Small intestine (tissue), 16 donors: ENCODE measurements at places on chromosomes 7 and 10.
A peak's percentile ranks its signal among the peaks of the same experiment; 100 is the strongest.

DNA sequence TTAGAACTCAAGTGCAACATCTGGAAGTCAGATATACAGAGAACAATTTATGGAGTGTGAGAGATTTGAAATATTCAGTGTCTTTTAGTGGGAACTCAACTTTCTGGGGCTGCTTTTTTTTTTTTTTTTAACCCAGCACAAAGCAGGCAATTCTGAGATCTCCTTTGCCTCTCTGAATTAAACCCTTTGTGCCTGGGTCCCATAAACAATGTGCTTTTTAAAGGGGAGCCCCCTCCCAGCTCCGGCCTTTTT lies 146.8 kb downstream of the CELF2 start:
- H3K4me1 ChIP-seq, result no peaks in the 10 kb centered on the region
- peak overlapping the region; percentile 1 for H3K4me3 ChIP-seq
- no peak for DNase-seq
- H3K27me3 ChIP-seq, result peaks cover 49% of the 10 kb centered on the region
- no peaks in the 10 kb centered on the region for H3K36me3 ChIP-seq

- peaks cover 8% of the 10 kb centered on the region for H3K27me3 ChIP-seq
- peak within 1 kb of the TSS; percentile 53 for H3K4me3 ChIP-seq
- peaks cover 11% of the 10 kb centered on the region for H3K4me1 ChIP-seq
- no peak within 1 kb of the TSS for H3K27ac ChIP-seq
- no peaks in the 10 kb centered on the region for H3K36me3 ChIP-seq
Observed at GRCh38 chr10:89207181-89207800, at the start of gene CH25H. Gene CH25H, minus strand, starts transcription at chr10:89207317. Its CDS starts 25 bp downstream, at chr10:89207292.

DNA sequence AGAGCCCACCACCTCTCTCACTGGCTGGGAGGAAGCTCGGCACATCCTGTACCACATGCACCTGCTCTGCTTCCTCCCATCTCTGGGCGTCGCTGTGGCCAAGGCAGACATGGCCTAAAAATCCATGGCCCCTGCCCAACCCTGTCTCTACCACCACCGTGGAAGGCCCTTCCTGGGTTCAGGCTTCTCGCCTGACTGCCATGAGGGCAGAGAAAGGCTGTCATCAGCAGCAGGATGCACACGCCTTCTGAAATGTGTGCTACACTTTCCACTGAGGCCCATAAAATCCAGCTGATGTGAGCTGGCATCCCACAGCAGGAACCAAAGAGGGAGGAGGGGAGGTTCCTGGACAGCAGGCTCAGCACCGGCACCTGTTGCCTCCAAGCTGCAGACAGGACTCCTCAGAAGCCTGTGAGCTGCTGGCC lies 93.4 kb downstream of the PTPRN2 start:
- H3K4me3 ChIP-seq, result no peak overlapping the region
- no peak overlapping the region for H3K27ac ChIP-seq
- no peak for DNase-seq

GRCh38 chr10:14574291-14574690 lies 200.4 kb downstream of the FAM107B start:
- no peak for DNase-seq
- H3K36me3 ChIP-seq, result no peaks in the 10 kb centered on the region

- H3K4me3 ChIP-seq, result no peak overlapping the region
- H3K27ac ChIP-seq, result no peak overlapping the region
- DNase-seq, result no peak
- H3K4me1 ChIP-seq, result no peaks in the 10 kb centered on the region
- no peaks in the 10 kb centered on the region for H3K36me3 ChIP-seq
Observed at GRCh38 chr7:150610233-150610632, 22.0 kb downstream of the GIMAP6 start.

- no peak for DNase-seq
- no peaks in the 10 kb centered on the region for H3K4me1 ChIP-seq
- H3K27me3 ChIP-seq, result no peaks in the 10 kb centered on the region
- no peak overlapping the region for H3K4me3 ChIP-seq
- no peak overlapping the region for H3K27ac ChIP-seq
Observed at GRCh38 chr7:14598978-14599377, 303.6 kb downstream of the DGKB start.

DNA sequence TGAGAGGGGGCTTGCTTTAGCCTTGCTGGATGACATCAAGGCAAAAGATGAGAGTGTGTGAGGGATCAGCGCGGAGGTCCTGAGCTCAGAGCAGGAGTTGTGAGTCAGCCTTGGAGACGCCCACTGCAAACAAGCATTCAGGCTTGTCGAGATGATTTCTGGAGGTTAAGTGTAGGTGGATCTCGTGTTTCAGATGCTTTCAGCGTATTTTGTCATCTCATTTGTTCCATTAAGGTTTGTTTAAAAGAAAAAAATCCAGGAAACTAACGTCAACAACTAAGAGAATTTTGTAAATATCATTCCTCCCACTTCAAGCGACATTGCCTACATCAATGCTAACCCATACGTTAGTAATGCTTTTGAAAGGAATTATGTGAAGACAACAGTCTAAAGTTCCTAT lies 715.4 kb upstream of the NRP1 start:
- H3K4me1 ChIP-seq, result no peaks in the 10 kb centered on the region
- H3K36me3 ChIP-seq, result no peaks in the 10 kb centered on the region
- no peaks in the 10 kb centered on the region for H3K27me3 ChIP-seq
- DNase-seq, result no peak

- no peaks in the 10 kb centered on the region for H3K27me3 ChIP-seq
- DNase-seq, result no peak
- no peak overlapping the region for H3K27ac ChIP-seq
- H3K36me3 ChIP-seq, result no peaks in the 10 kb centered on the region
- H3K4me3 ChIP-seq, result no peak overlapping the region
Observed at GRCh38 chr10:12797471-12798262, 203.8 kb downstream of the CCDC3 start.
